ENCODE measurements at places on chromosomes 4 and X.

GRCh38 chr4:108840426-108840975 lies 77.6 kb upstream of the ETNPPL start:
- no peak for DNase-seq

- no peak for DNase-seq
These were observed 20.4 kb upstream of the FGF16 start for GRCh38 chrX:77426811-77427210.

DNA sequence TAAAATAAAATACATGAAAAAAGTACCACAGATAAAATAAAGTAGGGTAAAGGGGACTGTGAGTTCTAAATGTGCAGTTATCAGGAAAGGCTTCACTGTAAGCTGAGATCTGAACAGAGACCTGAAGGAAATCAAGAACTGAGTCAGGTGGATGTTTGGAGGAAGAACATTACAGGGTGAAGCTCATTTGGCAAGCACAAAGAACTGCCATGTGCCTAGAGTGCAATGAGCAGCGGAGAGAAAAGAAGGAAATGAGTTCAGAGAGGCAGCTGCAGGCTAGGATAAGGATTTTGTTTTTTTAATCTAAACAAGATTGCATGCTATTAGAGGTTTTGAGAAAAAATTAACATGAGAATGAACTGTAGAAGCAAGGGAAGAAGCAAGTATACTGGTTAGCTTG lies 373.1 kb downstream of the STPG2 start:
- no peak for DNase-seq

- DNase-seq: peak; percentile 16
These were observed 45.3 kb upstream of the KCTD8 start for GRCh38 chr4:44493924-44494323.

GRCh38 chrX:38837389-38837788 lies 36.1 kb downstream of the MID1IP1 start:
- no peak for DNase-seq

- DNase-seq: no peak
These were observed 33.6 kb downstream of the TBC1D14 start for GRCh38 chr4:6943012-6943884.

- peak; percentile 55 for DNase-seq
These were observed 72.4 kb downstream of the PALLD start for GRCh38 chr4:168569066-168569930.

DNA sequence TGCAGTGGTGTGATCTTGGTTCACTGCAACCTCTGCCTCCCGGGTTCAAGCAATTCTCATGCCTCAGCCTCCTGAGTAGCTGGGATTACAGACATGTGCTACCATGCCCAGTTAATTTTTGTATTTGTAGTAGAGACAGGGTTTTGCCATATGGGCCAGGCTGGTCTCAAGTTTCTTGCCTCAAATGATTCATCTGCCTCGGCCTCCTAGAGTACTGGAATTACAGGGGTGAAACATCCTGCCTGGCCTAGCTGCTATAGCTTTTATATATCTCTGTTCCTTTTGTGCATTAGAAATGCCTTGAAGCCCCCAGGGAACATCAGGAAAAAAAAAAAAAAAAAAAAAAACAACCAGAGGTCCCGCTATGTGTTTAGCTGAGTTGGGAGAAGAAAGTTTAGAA lies 34.8 kb downstream of the UBE2K start:
- DNase-seq: no peak

- no peak for DNase-seq
These were observed 389.7 kb downstream of the SPRY1 start for GRCh38 chr4:123786163-123786915.

DNA sequence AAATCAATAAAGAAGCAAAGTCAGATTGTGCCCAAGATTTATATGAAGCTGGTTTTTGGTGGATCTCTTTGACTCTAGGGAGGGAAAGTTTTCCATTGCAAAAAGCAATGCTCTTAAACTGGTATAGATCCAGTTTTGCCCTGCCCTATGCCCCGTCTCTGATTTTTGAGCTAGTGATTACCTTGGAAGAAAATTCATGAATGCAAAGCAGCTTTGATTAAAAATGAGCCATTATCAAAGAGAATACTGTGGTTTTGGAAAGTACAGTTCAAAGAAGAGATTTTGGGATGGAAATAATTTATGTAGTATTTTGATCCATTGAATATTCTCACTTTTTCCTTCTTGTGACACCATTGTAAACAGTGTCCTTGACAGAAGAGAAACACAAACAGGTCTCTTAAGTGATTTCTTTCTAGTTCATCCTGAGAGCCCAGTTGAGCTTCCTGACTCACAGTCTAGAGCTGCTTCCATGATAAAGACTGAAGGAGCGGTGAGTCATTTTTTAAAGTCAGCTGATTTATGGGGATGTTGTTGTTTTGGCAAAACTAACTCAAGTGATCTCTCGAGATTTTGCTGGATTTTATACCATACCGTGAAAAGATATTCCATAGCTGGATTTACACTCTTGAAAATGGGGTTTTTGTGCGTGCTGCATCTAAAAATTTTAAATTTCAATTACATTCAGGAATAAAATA lies 76.7 kb downstream of the AFF1 start:
- DNase-seq: no peak

Measured in HEK293T (cell line).